ENCODE measurements at places on chromosomes 2 and 18.
A peak's percentile ranks its signal among the peaks of the same experiment; 100 is the strongest.

DNA sequence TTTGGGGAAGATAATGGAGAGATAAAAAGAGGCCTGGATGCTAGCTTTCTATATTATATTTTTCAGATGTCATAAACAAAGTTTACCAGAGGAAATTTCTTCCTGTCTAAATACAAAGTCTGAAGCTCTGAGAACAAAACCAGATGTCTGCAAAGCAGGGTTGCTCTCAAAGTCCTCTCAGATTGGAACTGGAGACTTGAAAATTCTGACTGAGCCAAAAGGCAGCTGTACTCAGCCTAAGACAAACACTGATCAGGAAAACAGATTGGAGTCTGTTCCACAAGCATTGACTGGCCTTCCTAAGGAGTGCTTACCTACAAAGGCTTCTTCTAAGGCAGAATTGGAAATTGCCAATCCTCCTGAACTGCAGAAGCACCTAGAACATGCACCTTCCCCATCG is 25.1 kb downstream of the KDM3A start:
- DNase-seq, result no peak

DNA sequence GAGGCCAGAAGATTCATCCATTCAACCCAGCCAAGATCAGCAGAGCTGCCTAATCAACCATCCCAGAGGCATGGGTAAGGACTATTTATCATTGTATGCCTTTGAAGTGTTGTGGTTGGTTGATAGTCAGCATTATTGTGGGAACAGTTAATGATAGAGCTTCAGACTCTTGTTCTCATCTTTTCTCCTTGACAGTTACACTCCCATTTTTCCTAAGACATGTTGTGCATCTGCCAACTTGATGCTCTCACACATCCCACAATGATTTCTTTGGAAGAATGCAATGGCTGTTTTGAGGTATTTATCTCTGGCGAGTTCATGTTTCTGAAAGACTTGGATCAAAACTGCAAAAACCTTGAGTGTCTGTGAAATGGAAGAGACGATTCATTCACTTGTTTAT is 55.4 kb downstream of the FASTKD2 start:
- DNase-seq, result no peak

GRCh38 chr2:240205348-240205747 is 64.9 kb upstream of the OTOS start:
- no peak for DNase-seq

DNA sequence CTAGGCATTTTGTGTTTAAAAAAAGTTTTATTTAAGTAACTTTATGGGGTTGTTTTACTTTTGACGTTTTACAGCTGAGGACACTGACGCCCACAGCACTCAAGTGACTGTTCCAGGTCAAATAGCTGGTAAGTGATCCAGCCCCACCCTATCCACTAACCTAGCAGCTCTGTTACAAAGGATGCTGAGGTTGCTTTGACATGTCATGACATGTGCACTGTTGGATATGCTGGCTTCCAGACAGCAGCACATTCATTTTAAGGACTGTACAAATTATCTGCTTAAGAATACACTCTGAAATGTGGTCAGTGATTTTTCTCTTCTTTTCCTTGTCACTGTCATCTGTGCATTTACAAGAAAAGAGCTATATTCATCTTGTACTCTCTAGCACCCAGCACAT is 417.5 kb downstream of the ZEB2 start:
- DNase-seq, result no peak

DNA sequence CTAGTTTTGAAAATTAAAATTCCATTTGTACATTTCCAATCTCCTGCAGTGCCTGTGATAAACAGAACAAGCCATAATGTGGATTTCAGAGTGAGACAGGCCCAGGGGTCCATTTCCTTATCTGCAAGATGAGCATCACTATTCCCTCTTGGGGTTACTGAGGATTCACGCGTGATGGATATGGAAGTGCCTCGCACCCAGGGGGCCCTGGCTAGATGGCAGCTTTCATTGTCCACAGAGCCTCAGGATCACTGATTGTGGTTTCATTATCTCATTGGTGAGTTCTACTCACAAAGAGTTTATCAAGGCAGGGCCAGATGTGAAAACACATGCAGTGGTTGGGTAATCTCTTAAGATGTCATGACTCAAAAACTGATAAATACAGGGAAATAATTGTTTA is 11.6 kb downstream of the CNGA3 start:
- DNase-seq, result no peak

GRCh38 chr2:132497591-132497990 is 81.0 kb downstream of the GPR39 start:
- no peak for DNase-seq

DNA sequence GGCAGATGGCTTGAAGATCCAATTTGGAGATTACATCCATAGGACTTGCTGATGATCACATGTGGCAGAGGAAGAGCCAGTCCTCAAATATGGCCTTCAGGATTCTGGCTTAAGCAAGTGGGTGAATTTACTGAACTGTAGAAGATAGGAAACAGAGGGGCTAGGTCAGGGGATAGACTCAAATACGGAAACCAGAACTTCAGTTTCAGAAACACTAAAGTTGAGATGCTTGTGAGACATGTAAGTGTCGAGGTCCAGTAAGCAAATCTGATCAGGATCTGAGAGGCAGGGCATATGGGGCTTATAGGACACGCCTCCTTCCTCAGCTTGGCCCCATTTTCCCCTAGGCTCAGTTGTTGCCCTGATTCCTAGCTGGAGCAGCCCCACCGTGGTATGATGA is 107.7 kb downstream of the LBH start:
- DNase-seq, result no peak

- DNase-seq, result no peak
Measured at GRCh38 chr2:162915858-162916257, 77.3 kb upstream of the KCNH7 start.

GRCh38 chr2:19362755-19363473 is 4.5 kb upstream of the OSR1 start:
- peak; percentile 73 for DNase-seq

- DNase-seq, result no peak
Measured at GRCh38 chr2:60526623-60527022, 26.8 kb downstream of the BCL11A start.

GRCh38 chr2:189467160-189467559 is 25.9 kb downstream of the WDR75 start:
- no peak for DNase-seq

- DNase-seq, result peak; percentile 59
Measured at GRCh38 chr2:101124643-101125366, 26.4 kb downstream of the TBC1D8 start.

- no peak for DNase-seq
Measured at GRCh38 chr2:119981896-119982295, 31.0 kb upstream of the EPB41L5 start.

GRCh38 chr2:23385748-23386338 is 864 bp downstream of the KLHL29 start:
- DNase-seq, result peak; percentile 64

DNA sequence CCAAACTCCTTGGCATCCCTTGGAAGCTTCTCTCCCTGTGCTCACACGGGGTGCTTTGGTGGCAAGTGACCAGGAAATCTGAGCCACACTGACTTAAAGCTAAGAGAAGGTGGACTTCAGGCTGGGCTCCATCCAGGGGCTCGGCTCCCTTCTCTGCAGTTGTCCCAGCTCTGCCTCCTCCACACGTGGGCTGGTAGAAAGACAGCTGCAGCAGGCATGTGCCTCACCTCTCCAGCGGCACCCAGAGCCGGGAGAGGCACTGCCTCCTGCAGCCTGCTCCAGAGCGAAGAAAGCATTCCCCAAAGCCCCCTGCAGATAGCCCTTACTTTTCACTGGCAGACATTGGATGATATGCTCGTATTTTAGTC is 11.3 kb downstream of the KCNF1 start:
- no peak for DNase-seq

DNA sequence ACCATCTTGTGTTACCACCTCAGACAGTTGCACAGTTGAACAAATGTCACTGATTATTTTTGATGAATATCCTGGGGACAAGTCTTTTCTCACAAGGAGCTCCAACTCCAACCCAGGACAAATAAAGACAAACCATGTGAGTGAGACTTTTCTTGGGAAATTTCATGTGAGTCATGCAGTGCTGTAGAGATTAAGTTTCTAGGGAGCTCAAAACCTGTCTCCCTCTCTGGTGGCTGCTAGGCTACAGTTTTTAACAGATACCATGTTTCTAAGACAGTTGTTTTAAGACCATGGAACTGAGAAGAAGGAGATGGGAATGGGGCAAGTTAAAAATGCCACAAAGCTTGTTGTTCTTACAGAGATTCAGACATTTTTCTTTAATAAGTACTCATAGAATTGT is 255.5 kb downstream of the RIT2 start:
- no peak for DNase-seq

- DNase-seq, result no peak
Measured at GRCh38 chr2:207330912-207331311, 165.2 kb upstream of the KLF7 start.

GRCh38 chr18:9530226-9531009 is 55.1 kb downstream of the RALBP1 start:
- DNase-seq, result no peak

Data from HuH-7.5 (cell line).